Calu3 (cell line): ENCODE measurements at places on chromosomes 2 and 18. TPM values are rescaled to one million over a fixed set of nuclear protein-coding genes. Genes with fewer than 3 reads are reported as not detected.
A peak's percentile ranks its signal among the peaks of the same experiment; 100 is the strongest.

- no peak for DNase-seq
These were observed 4.7 kb upstream of the CDK5R2 start for GRCh38 chr2:218954541-218955300.

- DNase-seq: no peak
These were observed 227.0 kb upstream of the COPS8 start for GRCh38 chr2:236858661-236859060.

GRCh38 chr2:96703021-96703751 lies 36.7 kb downstream of the LMAN2L start:
- DNase-seq: no peak

DNA sequence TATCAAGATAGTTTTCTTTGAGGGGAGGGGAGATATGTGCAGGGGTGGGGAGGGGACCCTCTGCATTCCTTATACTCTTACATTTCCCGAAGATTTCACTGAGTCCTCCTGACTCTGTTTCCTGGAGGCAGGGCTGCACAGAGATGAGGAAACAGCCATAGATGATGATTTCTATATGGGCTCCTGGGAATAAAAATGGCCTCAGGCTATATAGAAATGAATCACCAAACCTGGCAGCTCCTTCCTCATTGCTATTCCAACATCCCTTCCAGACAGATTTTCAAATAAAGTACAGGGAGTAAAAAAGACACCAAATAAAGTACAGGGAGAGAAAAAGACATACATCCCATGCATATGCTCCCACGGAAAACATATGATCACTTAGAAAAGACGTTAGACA lies 474.8 kb upstream of the RAB6C start:
- no peak for DNase-seq

DNA sequence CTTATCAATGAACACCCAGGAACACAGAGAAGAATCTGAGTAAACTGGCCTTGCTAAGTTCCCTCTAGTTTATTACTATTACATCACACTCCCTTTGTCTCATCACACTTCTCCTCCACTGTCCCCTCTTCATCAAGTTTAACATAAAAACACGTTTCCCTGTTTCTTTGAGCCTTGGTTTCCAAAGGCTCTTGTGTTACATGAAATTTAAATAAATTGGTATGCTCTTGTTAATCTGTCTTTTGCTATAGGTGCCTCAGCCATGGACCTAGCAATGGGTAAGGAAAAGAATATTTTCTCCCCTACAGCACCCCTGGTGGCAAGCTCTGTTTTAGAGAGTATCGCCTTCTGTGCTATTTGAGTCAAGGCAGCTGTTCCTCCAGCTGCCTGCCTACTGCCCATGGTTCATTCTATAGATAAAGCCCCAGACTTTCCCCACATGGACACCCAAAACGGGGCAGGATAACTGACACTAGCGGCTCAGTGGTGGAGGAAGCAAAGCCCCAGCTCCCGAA lies 31.8 kb downstream of the TGIF1 start:
- peak; percentile 36 for DNase-seq

DNA sequence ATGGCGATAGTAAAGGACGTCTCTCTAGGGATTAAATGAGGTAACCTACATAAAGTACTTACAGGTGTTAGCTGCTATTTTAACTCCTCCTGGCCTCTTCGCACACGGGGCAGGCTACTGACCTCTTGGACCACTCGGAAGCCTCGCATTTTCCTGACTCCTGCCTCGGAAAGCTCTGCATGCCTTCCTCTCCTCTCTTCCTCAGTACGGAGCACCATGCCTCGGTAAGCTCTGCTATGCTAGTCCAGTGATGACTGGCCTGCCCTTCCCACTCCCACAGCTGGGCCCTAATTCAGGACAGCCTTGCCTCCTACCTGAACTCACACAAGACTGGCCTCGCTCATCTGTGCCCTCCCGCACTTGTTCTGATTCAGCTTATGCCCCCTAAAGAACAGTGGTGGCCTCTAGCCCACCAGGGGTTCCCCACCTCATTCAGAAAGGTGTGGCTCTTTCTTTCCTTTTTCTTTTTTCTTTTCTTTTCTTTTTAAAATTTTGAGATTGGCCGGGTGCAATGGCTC lies 22.7 kb upstream of the HPCAL1 start:
- DNase-seq: no peak

DNA sequence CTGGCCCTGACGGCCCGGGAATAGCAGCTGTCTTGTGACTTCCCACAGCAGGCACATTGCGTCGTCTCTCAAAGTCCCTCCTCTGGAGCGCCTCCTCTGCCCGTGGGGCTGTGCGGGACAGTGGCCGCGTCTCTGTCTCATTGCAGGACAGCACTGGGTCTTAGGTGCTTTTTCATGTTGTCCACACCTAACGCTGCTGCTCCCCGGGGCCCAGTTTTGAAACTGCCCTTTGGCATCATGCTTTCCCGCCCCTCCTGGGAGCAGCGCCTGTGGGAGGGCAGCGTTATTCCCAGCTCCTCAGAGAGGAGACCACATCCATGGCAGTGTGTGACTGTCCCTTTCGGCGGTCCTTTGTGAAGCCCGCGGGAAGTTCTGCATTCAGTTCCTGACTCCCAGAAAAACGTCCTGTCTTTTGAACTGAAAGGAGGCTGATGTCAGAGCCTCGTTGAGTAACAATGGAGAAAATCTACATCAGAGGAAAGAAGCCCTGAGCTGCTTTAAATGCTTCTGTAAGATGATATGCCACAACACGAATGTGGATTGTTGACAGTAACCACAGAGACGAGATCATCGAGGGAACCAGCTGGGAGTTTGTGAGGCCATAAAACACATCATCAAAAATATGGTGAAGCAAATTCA lies 226.0 kb downstream of the FAM210A start:
- DNase-seq: no peak

DNA sequence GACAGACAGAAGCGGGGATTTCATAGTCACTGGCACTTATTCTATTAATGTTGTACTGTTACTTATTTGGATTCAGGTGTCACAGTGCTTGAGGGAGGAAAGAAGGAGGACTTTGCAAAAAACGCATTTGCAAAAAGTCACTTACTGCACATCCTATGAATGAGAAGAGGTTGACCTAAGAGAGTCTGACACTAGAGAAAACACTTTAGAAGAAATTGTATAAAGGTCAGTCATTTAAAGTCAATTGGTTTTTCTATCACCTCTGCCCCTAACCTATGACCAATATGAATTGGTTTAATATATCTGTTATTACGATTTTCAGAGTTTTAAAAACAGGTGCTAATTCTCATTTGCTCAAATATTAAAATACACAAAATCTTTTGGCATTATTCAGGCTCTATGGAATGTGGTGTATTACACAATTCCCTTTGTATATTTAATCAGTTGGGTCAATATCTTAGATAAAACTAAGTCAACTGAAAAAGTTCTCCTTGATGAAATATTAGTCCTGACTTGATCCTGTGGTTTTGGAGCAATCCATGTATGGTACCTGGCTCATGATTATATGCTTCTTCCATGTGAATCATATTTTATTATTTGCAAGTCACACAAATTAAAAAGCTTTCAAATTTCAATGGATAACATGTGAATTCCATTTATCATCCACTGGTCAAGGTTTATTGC lies 157.4 kb downstream of the CDH2 start:
- no peak for DNase-seq

DNA sequence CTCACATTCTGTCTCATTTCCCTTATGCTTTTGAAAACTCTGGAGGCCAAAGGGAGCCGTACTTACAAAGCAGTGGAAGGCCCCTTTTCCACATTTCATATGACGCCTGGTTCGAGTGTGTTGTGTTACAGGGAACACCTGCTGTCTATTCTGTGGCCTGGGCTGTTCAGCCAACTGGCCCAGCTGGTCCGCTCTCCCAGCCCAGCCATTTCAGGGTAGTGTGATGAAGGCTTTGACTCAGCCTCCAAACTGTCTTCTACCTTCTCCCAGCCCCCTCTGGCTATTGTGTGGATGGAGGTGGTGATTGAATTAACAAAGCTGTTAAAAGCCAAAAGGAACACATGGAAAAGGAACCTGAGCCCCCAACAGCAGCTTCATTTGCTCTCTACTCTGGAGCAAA lies 233.8 kb downstream of the ICOS start:
- no peak for DNase-seq

GRCh38 chr2:139259422-139260051 lies 479.3 kb upstream of the NXPH2 start:
- DNase-seq: no peak

DNA sequence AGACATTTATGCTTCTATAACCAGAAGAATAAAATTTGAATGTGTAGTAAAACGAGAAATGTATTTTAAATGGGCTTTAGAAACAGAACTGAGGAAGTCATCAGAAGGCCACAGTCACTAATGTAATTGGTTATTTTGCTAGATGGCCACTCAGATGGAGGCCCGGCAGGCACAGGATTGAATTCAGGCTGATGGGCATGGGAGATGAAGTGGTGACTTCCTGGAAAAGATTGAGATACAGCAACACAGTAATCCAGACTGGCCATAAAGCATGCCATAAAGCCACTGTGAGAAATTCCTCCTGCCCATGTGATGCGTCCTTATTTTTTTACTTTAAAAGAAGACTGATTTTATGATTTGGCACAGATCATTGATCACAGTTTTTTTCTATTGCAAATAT lies 297.7 kb downstream of the ICOS start:
- DNase-seq: no peak

DNA sequence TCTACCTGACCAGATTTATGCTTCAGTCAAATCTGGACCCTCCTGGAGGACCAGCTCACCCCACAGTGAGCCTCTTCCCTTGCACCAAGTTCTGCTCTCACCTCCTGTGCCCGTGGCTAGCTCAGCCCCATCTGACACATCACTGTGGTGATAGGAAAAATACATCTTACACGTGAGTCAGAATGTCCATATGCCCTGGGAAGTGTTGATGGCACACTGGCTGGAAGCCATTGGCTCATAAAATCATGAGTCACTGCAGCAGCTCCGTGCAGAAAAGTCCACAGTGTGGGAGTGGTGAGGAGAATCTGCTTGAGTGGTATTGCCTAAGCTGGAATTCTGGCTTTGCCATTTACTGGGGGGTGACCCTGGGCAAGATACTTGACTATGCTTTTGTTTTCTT lies 42.6 kb upstream of the RAPGEF4 start:
- DNase-seq: peak; percentile 52

GRCh38 chr2:66686755-66687154 lies 251.8 kb downstream of the MEIS1 start:
- no peak for DNase-seq

DNA sequence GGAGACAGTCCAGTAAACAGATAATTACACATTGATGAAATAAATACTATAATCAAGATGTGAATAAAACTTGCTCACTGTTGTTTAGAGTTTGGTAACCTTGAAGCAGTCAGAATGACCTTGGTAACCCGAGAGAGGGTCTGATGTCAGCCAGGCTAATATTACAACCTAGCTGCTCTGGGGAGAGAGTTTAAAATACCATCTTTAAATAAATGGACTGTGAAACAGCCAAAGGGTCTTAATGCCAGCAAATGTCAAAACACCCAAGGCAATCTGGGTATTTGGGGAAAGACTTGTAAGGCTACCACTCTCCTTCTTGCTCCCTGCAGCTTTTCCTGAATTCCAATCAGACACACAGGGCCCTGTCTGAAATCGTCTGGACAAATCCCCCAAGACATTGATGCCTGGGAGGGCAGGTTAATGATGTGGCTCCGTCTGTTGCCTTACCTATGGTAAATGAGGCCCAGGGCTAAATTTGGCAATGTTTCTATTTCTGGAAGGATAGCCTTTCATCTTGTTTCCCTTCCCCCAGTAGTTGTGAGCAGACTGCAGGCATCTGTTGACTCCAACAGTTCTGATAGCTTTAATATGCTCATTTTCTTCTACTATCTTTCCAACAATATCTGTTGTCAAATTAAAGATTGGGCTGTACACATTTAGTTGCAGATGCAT lies 43.0 kb upstream of the ITGB6 start:
- DNase-seq: no peak

- DNase-seq: no peak
These were observed 23.9 kb downstream of the MYO3B start for GRCh38 chr2:170201734-170202393.

DNA sequence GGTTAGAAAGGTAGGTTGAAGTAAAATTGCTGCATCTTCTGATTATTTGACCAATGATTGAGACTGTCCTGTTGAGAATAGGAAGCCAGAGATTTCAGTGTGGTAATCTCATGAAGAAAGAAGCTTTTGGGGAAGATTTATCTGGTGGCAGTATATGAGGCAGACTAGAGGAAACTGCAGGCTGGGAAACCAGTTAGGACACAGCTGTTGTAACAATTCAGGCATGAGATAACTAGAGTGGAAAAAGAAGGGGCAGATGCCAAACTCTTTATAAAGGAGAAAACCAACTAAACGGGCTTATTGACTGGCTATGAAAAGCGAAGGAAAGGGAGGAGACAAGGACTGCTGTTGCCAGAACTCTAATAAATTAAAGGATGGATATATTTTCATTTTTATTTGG lies 155.6 kb downstream of the TTC27 start:
- no peak for DNase-seq

DNA sequence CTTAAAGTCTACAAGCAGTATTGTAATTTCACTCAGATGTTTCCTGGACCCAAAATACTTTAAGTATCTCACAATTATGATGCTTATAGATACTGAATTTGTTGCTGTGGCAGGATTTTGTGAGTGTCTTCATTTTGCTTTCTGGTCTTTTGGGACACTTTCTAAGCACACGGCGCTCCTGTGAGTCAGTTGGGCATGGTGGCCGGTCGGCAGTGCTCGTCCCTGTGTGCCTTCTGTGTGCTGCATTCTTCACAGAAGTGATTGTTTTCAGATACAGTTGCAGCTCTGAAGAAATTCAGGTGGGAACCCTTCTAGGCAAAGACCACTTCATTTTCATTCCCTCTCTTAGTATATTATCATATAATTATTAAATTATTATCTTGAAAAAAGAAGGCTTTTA lies 273.3 kb downstream of the ZNF407 start:
- DNase-seq: no peak

DNA sequence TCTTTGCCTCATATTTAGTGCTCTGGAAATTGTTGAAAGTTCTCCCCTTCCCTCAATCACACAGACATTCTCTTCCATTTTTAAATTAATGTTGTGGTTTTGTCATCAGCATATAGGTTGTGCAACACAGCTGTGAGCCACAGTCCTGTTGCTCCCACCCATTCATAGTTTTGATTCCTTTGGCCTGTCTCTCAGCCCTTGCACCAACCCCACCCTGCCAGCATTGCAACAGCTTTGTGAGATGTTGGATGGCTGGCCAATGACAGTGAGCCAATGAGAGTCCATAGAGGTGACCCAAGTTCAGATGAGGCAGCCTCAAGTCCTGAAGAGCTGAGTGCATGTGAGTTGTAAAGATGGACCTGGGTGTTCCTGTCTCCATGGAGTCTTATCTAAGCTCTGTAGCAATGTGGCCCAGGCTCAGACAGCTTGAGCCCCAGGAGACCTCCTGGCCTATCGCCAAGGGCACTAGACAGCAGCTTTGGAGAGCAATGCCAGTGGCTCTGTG lies 775.5 kb downstream of the RNF144A start:
- no peak for DNase-seq

Gene KLHL30
- total RNA-seq: 0.64 and 1.3 TPM in 2 replicates

Gene ACADL
- total RNA-seq: 1.0 and 1.3 TPM in 2 replicates

Gene KCNJ13
- not detected in 2 replicates for total RNA-seq

Gene MAP4K4
- total RNA-seq: 136 and 151 TPM in 2 replicates

Gene NCK2
- 88.6 and 96.9 TPM in 2 replicates for total RNA-seq

Gene POTEE
- total RNA-seq: 0.17 and 0.31 TPM in 2 replicates

Gene IKZF2
- 26.0 and 26.1 TPM in 2 replicates for total RNA-seq

Gene HRH4
- total RNA-seq: 0.09 TPM in 1 of 2 replicates, not detected in the other
